ENCODE measurements at places on chromosomes 16 and 17. TPM values are rescaled to one million over a fixed set of nuclear protein-coding genes. Genes with fewer than 3 reads are reported as not detected.

GGT6 gene
- not detected for total RNA-seq

CDYL2 gene
- total RNA-seq = 24.0 TPM

MYH11 gene
- total RNA-seq = 53.5 TPM

GRCh38 chr17:58303971-58304749 is 23.4 kb upstream of the MPO start:
- DNase-seq = peak; percentile 89

- no peak for DNase-seq
Observed at GRCh38 chr17:82882715-82883418, 43.0 kb upstream of the ZNF750 start.

DNA sequence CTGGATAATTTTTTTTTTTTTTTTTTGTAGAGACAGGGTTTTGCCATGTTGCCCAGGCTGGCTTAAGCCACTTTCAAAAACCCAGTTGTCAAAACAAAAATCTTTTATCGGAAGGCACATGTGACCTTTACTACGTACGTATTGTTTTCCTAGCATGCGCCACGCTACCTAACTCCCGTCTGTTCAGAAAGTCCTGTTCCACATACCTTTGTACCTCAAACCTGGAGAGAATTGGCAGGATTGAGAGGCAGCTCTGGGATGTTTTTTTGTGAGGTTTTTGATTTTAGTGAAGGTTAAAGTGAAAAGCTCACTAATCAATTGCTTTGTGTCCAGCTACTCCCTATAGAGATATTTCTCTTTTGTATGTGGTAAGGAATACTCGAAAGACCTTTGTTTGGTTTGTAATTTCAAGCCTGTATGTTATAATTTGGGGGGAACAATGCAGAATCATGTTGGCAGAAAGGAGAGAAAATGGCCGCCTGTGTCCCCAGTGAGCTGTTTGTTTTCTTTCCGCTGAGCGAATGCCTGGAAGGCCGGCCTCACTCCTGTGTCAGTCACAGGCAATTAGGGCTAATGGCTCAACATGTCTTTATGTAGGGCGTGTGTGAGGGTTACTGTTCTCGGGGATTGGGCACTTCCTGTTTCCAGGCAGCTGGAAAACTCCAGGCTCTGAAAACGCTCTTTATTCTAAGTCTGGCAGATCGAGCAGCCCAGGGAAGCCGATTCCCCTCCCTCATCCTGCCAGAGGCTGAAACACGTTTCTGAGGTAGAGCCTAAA is 60.8 kb upstream of the CLEC18A start:
- no peak for DNase-seq

DNA sequence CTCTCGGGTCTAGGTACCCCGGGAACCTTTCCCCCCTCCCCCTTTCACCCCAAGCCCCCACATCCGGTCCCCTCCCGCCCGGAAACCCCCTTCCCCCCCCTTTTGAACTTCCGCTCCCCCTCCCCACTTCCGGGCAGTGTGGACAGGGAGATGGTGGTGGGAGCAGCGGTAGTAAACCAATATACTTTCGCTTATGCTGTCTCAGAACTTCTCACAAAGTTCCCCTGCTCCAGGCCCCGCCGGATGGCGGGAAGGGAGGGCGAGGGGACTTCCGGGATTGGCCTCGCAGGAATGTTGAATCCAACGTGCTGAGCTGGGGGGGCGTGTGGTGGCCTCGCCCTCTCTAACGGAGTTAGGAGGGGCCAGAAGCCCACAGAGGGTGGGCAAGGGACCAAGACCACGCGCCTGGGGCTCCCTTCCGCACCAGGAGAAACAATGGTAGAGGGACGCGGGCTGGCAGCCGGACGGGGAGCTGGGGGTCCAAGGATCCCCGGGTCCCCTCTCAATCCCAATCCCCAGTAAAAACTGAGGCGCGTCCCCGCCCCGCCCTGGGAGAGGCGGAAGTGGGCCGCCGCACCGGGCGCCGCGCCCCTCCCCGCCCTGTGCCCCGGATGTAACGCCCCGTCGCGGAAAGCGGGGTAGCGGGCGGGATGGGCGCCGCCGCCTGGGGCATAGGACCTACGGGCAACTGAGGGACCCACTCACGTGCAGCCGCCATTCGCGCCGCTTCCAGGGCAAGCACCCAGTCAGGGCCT is 742 bp downstream of the PFN1 start:
- DNase-seq = no peak

Measured in mesenteric fat pad (tissue), 1 donor.